PC-9 (cell line): ENCODE measurements at places on chromosomes 2 and 18. TPM values are rescaled to one million over a fixed set of nuclear protein-coding genes. Genes with fewer than 3 reads are reported as not detected.

Gene TRAK2
- 18.8 and 33.2 TPM in 2 replicates for total RNA-seq

Gene DSG1
- total RNA-seq, result not detected in 2 replicates

Gene RSAD2
- not detected in 2 replicates for total RNA-seq

Gene AFG3L2
- 69.4 and 71.1 TPM in 2 replicates for total RNA-seq

Gene ZNF397
- 8.1 and 9.3 TPM in 2 replicates for total RNA-seq

Gene CD8B2
- not detected in 2 replicates for total RNA-seq

Gene TMEM247
- total RNA-seq, result not detected in 2 replicates

Gene LAMA1
- total RNA-seq, result not detected in 2 replicates

Gene CLEC4F
- total RNA-seq, result not detected in 2 replicates
